ENCODE measurements at places on chromosomes 7 and 10.
A peak's percentile ranks its signal among the peaks of the same experiment; 100 is the strongest.

DNA sequence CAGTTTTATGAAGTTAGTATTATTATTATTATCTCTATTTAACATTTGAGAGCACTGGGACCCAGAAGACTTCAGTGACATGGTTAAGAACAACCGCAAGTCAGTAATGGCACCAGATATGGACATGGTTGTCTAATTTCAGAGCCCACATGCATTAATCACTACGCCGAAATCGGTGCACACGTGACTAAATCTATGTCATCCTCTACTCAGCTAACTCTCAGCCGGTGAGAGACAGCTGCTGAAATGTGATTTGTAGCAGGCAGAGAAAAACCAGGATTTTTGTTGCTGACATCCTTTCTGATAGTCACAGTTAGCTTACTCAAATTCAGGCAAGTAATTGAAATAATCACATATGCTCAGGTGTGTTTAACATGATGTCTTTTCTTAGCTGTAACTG lies 127.7 kb downstream of the SPAG6 start:
- no peak for DNase-seq

DNA sequence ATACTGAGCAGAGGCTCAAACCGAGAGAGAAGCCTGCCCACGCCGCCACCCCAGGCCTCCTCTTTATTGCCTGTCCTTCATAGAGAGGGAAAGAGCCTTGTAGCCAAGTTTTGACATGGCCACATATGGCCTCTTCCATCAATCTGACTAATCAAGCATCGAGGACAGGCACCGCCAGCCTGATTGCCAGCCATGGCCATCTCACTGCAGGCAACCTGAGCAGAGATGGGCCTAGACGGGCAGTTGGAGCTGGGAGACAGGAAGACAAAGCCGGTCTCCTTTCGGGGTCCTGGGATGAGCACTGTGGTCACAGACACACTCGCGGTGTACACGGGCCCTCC lies 67.2 kb downstream of the EBF3 start:
- no peak for DNase-seq

DNA sequence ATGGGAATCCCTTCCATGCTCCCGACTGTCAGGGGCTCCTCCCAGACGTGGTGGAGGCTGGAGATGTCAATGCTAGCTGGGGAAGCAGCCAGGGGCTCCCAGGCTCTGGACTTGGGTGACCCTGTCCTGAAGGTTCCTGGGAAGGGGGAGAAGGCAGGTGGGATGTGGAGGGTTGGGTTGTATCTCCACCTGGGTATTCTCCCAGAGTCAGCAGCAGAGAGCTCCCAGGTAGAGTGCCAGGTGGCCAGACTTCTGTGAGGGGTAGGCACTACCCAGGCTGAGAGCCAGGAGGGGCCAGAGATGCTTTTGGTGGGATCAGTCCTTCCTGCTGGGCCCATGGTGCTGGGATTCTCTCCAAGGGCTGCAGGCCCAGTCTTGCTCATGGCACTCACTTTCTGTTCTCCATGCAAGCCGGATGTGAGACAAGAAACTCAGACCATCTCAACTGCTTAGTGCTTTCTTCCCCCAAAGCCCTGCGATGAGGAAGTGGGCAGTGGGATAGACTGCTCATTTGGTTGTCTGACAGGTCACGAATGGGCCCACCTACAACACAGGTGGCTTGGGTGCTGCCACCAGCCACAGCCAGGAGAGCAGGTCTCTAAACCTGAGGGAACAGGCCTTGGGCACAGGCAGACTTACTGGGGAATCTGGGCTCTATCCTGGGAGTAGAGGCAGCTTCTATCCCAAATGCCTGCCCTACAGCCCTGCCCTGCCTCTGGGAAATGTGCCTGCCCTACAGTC lies 52.5 kb upstream of the CAMK2B start:
- DNase-seq: no peak

DNA sequence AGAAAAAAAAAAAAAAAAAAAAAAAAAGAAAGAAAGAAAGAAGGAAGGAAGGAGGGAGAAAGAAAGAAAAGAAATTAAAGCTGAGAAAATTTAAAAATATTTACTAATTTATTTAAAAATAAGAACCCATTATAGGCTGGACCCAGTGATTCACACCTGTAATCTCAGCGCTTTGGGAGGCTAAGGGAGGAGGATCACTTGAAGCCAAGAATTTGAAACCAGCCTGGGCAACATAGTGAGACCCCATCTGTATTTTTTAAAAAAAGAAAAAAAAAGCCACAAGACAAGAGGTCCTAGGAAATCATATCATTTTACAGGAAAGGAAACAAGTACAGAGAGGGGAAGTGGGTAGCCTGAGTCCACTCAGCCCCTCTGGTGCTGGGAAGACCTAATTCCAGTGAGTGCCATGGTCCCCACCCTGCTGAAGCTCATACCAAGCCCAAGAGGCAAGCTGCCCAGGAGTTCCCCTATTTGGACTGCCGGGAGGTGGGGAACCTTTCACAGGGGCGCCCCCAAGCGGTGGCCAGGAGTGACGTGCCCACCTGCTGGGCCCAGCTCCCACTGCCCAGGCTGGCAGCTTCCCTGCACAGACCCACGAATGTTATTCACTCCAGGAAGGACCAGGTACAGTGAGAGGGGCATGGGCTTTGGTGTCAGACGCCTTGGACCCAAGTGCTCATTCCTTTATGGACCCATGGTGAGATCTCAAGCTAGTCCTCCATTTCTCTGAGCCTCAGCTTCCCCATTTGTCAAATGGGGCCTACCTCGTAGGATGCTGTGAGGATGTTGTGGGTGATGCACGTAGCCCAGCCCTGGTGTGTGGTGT lies 133.6 kb downstream of the ZMIZ1 start:
- DNase-seq: peak; percentile 68

GRCh38 chr7:47226696-47227095 lies 355.2 kb downstream of the TNS3 start:
- no peak for DNase-seq

DNA sequence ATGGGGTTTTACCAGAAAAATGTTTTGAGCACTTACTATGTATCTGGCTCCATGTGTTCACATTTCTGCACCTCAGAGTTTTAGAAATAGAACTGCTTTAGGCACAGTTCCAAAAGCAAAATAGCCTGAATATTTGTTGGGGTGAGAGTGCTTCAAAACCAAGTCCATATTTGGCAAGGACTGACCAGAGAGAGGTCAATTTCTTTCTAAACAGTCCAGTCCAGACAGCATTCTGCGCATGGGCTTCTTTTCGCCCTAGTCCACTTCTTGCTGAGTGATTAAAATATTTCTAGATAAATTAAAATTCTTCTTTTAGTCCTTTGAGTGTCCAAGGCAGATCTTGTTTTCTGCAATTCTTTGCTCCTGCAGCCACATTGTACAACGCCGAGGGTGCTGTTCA lies 427.0 kb downstream of the PHTF2 start:
- DNase-seq: no peak

- no peak for DNase-seq
These were observed 393.3 kb downstream of the KCNMA1 start for GRCh38 chr10:77244286-77244685.

GRCh38 chr10:43304687-43305333 lies 37.9 kb upstream of the RASGEF1A start:
- DNase-seq: peak; percentile 82

- no peak for DNase-seq
These were observed 12.4 kb upstream of the ADAM12 start for GRCh38 chr10:126400641-126401040.

- no peak for DNase-seq
These were observed 1.3 kb downstream of the ABI1 start for GRCh38 chr10:26859241-26860101.

- peak; percentile 94 for DNase-seq
These were observed 162.6 kb upstream of the AKR1E2 start for GRCh38 chr10:4663162-4663992.

DNA sequence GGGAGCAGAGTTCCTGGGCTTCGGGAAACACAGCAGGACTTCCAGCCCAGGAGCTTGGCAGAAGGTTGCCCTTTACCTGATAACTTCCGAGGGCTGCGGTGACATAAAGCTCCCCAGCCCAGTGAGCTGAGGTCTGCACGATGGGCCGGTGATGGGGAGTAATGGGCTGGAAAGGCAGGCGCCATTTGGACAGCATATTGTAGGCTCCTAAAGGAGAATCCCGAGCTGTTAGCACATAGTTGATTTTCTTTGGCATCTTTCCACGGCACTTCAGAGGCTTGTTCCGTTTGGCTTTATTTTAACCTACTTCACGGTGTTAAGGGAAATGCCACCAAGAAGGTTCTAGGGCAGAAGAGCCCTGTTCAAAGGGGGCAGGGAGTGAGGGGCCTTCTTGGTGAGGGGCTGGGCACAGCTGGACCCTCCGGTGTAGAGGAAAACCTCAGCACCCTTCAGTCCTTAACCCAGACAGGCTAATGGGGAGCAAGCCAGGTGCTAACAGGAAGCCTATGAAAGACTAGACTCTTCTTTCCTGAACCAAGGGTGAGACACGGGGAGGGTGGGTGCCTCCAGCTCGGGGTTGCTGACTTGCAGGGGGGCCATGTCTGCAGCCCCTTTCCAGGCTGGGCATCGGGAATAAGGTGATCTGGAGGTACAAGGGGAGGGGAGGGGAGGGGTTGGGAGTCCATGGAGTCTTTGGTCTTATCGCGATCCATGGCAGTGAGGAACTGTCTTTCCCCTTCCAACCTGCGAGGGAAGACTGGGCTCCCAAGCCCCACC lies 347.7 kb downstream of the GLRX3 start:
- DNase-seq: peak; percentile 30

DNA sequence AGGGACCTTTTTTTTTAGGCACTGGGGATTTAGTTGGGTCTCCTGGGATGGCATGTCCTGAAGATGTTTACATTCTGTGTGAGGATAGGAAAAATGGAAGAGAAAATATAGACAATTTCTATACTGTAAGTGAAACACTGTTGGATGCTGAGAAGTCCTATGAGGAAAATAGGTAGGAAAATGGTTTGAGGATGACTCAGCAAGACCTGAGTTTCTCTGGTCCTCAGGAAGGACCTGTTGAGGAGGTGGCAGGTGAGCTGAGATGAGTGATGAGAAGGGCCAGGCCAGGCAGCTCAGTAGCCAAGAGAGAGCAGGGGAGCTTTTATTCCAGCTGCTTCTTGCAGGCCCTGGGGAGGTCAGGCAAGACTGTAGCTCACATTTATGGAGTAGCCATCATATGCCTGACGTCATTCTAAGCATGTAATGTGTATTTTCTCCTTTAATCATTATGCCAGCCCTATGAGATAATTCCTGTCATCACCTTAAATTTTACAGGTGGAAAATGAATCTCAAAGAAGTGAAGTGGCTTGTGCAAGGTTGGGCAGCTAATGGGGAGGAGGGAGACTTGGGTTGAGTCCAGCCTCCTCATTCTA lies 19.1 kb upstream of the LRRC18 start:
- DNase-seq: peak; percentile 38

DNA sequence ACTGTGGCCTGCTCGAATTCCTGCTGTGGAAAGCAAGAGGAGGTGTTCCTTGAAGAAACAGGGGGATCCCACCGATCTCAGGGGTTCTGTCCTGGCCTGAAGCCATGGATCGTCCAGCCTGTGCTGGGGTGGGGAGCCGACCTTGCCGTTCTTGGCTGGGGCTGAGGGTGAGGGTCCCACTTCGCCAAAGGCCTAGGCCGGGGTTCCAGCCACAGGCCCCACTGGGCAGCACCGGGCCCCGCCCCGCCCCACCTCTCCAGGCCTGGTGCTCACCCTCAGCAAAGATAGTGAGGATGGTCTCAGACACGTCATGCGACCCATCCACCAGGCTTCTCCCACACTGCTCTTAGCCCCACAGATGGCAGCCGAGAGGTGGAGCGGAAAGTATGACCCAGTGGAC lies 51.4 kb upstream of the ZNF716 start:
- no peak for DNase-seq

DNA sequence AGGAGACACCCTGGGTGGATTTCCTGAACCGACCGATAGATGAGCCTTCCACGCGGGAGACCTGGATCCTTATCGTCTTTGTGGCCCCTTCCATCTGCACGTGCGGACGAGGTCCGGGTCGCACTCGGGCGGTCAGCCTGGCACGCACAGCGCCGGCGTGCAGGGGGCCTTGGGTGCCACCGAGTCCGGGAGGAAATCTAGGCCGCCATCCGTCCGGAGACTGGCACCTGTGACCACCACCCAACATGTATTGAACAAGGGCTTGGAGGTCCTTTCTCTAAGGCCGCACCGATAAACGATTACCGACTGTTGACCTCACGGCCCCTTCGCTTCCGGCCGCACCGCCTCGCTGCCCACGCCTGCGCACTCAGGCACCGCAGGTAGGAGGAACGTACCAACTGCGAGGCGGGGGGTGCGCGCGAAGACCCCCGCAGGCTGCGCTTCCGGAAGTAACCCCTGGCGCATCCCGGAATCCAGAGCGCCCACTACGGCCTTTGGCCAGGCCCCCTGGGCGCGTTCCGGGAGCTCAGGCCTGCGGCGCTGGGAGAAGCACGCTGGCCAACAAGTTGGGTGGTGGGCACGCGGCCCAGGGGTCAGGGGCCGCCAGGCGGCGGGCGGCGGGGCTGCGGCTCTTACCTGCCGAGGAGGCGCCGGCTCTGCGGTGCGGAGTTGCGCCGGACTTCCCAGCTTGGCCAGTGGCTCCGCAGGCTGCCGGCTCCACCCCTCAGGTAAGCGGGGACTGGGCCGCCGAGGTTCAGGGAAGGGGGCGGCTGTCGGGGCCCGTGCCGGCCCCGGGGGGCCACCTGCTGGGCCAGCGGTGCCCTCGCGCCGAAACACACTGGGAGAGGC lies at the start of the genes ACTR3C and LRRC61:
Gene ACTR3C, minus strand, starts transcription at position 713 of the 849 bp plus-strand sequence. CDS start 28,249 bp downstream, outside the sequence.
Gene LRRC61, plus strand, starts transcription at position 523 of the 849 bp plus-strand sequence. CDS start 13,507 bp downstream, outside the sequence.
- DNase-seq: peak; percentile 78

DNA sequence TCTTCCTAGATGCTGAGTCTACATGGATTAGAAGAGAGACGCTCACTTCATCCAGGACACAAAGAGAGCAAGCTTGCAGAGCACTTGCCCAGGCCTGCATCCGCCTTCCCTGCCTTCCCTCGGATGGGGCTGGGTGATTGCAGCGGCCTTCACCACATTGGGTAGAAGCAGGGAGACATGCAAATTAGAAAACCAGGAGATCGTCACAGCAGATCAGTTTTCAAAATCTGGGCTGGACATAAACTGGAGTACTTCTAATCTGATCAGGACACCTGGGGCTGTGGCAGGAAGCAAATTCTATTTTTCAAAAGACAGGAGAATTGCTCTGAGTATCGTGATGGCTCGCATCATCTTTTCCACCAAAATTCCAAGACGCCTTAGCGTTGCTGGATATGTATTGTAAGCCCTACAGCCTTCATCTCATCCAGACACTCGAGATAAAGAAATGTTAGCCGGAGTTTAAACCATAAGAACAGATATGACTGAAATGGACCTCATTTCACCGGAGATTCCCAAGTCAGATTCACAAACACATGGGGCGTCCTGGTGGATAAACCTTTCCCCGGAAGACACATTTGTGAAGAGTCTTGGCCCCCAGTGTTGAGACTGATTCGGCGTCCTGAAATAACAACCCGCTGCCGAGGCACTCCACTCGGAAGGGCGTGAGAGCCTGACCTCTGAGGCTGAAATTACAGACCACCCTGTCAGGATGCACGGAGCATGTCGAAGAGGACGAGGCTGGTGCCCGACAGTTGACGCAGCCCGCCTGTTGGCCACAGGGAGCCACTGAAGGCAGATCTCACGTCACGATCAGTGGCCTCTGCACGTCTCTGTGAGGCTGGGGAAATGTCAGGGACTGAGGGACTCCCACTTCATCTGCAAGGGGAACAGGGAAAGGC lies 91.2 kb upstream of the PARD3 start:
- DNase-seq: peak; percentile 85
